ENCODE measurements at places on chromosomes 12 and 14.

DNA sequence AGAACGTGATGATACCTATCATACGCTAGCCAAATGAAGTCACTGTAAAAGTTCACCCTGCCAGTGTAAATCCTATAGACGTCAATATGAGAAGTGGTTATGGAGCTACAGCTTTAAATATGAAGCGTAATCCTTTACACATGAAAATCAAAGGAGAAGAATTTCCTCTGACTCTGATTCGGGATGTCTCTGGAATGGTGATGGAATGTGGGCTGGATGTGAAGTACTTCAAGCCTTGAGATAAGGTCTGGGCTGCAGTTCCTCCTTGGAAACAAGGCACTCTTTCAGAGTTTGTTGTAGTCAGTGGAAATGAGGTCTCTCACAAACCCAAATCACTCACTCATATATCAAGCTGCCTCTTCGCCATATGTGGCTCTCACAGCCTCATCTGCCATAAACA is 53.1 kb upstream of the NAP1L1 start:
- no peak for DNase-seq

- DNase-seq, result peak; percentile 83
Measured at GRCh38 chr14:104865081-104865630, at the start of gene CEP170B. Gene CEP170B, plus strand, starts transcription at chr14:104865268. Its CDS starts 3,183 bp downstream, at chr14:104868451.

- DNase-seq, result peak; percentile 92
Measured at GRCh38 chr14:106694638-106695393, 1168.4 kb downstream of the TMEM121 start.

GRCh38 chr12:90854136-90854689 is 100.8 kb downstream of the CCER1 start:
- peak; percentile 59 for DNase-seq

DNA sequence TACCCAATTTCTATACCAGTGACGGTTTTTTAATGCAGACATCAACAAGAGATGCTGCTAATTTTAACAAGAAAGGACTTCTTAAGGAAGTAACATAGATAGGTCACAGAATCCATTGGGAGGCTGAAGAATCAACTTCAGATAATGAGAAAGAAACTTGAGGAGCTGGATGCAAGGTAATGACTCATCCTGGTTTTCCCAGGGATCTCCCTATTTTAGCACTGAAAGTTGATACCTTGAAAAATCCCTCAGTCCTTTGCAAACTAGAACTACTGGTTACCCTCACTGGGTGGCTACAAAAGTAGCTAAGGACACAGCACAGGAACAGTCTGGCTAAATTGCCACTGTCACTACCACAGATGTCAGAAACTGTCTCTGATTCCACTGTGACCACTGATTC is 561.9 kb downstream of the FLRT2 start:
- DNase-seq, result no peak

- peak; percentile 74 for DNase-seq
Measured at GRCh38 chr14:74302152-74302628, 544 bp downstream of the ABCD4 start.

DNA sequence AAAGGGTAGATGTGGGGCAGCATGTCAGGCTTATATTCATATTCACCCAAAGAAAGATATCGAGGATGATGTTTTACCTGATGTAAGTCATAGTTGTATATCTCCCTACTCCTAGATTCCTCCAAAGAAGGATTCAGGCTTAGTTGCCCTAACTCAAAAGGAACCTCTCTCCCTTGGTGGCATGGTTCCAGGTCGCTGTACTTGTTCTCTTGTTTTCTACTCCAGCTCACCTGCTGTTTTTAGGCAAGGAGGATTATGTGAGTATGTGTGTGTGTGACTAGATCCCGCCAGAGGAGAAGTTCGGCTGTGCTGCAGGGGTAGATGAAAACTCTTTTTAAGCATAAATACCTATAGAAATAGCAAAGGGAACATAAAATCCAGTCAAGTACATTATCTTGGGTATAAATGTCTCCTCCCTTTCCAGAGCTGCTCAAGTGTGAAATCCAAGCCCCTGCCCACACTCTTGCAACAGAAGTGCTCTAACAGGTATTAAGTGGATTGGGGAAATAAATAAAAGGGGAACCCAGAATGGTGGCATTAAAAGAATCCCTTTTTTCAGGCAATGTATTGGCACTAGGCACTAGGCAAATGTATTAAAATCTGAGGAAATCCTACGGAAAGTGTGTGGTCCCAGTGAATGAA is 375.7 kb downstream of the ZFP36L1 start:
- DNase-seq, result no peak

- DNase-seq, result no peak
Measured at GRCh38 chr14:90535556-90536090, 138.8 kb downstream of the CALM1 start.

DNA sequence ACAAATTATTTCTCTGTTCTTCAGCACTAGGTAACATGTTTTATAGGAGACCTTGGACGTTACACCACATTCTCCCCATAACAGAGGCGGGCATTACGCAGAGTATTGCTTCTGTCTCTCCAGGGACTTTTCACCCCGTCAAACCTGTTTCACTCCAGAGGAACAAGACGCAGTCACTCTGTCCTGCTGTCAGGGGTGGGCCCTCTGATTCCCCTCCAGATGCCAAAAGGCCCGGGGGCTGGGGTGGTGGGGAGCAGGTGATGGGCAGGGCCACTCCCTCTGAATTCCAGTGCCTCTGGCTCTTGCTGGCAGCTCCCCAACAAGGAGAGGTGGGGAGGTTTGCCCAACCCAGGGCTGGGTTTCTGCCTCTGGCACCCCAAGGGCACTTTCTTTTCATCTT is 71.9 kb downstream of the NTF3 start:
- DNase-seq, result no peak

- no peak for DNase-seq
Measured at GRCh38 chr12:56537546-56537945, 15.9 kb downstream of the RBMS2 start.

DNA sequence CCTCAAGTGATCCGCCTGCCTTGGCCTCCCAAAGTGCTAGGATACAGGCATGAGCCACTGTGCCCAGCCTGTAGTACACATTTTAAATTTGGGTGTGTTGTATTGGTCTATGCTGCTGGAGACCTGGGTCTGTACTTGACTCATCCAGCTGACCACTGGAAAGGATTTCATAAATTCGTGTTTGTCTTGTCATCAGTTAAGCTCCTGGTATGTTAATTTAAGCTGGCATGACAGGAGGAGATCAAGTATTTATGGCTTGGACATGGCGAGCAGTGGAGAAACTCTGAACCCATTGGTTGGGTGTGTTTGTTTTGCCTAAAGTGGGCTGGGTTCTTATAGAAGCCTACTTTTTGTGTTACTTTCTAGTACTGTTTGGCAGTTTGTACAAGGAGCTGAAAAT is 24.2 kb downstream of the YY1 start:
- DNase-seq, result no peak

DNA sequence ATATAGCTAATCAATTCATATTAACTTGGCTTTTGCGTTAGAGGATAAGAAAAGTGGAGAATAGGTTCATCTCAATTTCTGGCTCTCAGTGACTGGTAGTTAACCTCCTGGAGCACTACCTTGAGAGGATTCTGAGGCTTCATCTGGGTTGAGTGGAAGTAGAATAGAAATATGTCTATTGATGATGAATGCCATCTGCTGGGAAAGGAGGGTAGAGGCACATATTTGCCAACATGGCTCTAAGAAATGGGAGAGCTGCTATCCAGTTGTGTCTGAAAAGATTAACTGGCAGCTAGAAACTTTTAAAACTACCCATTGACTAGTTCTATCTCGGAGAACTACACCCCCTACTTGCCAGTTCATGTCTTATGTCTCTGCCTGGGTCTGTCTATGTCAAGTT is 530.1 kb downstream of the NRXN3 start:
- DNase-seq, result no peak

- DNase-seq, result peak; percentile 97
Measured at GRCh38 chr12:88035271-88035906, 6.2 kb upstream of the C12orf50 start.

- no peak for DNase-seq
Measured at GRCh38 chr12:111074965-111075364, 154.6 kb upstream of the MYL2 start.

- DNase-seq, result no peak
Measured at GRCh38 chr12:86666316-86666715, 410.1 kb upstream of the MGAT4C start.

DNA sequence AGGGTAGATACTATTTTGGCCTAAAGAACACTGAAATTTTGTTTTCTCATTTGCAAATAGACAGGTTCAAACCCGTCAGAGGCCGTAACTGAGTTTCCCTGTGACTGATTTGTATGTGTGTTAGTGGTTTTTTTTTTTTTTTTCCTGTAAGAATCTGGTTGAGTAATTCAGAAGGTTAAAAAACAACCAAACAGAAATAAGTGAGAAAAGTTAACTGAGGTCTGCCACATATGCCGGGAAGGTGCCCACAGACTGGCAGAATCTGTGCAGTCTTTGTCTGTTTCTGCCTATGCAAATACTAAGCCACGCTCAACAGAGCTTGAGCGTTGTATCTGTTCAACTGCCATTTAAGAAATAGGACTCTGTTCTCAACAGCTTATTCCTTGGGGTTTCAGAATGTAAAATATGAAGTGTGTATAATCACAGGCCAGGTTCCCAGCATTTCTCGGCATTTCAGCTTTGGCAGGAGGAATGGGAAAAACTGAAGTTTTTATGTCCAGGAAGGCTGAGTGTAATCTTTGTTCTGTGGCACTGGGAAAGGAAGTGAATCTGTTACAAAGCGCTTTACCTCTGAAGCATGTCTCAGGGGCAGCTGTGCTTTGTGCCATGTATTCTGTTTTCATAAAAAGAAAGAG is 181.9 kb downstream of the PRKCH start:
- DNase-seq, result peak; percentile 84

DNA sequence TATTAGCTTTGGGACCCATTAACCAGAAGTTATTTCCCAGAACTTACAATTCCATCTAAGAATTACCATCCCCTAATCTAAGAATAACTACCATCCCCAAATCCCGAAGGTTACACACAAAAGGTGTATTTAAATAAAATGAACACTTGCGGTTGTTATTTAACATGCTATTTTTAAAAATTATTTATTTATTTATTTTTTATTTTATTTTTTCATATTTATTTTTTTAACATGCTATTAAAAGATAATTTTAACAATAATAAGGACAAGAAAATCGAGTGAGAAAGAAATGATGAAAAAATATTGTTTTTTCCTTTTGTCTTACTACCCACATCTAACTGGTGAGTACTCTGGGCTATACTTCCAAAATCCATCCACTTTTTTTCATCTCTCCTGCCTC is 6.3 kb downstream of the FBXO33 start:
- no peak for DNase-seq

- DNase-seq, result no peak
Measured at GRCh38 chr12:64088431-64089349, 133.4 kb downstream of the KICS2 start.

DNA sequence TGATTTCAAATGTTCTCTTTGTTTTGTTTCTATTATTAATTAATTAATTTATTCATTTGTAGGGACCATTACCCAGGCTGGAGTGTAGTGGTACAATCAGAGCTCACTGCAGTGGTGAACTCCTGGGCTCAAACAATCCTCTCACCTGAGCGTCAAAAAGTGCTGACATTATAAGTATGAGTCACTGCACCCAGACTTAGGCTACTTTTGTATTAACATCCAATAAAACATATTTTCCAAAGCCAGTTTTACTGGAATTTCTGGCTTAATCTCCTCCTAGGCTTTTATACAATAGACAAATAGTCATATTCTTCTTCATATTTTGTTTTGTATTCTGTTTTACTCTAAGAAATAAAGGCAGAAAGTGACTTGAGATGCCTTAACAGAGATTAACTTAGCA is 749.6 kb downstream of the SLC16A7 start:
- no peak for DNase-seq

- DNase-seq, result no peak
Measured at GRCh38 chr14:104401785-104402184, 177.8 kb upstream of the C14orf180 start.

GRCh38 chr12:74415633-74416032 is 122.0 kb upstream of the ATXN7L3B start:
- no peak for DNase-seq
